Activated naive CD4-positive, alpha-beta T cell treated with anti-CD3 and anti-CD28 coated beads, Interleukin-2, amount 10 ng/mL, durations not matched to agents 5 hours and 36 hours (primary cell): ENCODE measurements at places on chromosomes 4 and X. TPM values are rescaled to one million over a fixed set of nuclear protein-coding genes. Genes with fewer than 3 reads are reported as not detected.

The F8A3 gene
- total RNA-seq = 0.89 TPM

The CPZ gene
- 0.45 TPM for total RNA-seq

The ESX1 gene
- not detected for total RNA-seq

The ALB gene
- total RNA-seq = not detected

The STATH gene
- not detected for total RNA-seq
